ENCODE measurements at places on chromosomes 13 and 19.

DNA sequence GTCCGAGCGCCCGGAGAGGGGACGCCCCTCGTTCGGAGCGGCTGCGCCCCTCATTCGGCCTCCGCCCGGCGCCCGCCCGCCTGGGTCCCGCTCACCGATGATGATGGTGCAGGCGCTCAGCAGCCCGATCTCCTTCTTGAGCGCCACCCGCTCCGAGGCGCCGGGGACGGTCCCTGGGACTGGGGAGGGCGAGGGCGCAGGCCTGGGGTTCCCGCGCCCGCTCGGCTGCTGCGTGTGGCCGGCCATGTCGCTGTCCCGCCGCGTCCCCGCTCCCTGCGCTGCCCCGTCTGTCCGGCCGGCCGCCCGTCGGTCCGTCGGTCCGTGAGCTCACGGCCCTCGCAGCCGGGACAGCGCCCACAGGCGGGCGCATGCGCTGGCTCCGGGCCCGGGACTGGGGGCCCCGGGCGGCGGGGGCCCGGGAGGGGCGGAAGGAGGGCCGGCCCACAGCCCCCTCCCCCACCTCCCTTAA lies at the start of gene SLC7A10:
SLC7A10 (minus strand) TSS at position 393 of the 469 bp plus-strand sequence; CDS start at position 246, 147 bp downstream.
- no peak for DNase-seq

GRCh38 chr13:53050151-53050550 lies 21.5 kb downstream of the OLFM4 start:
- DNase-seq: no peak

GRCh38 chr13:53191091-53191490 lies 162.5 kb downstream of the OLFM4 start:
- no peak for DNase-seq

GRCh38 chr19:52692431-52693008 lies 42.3 kb downstream of the ZNF611 start:
- no peak for DNase-seq

DNA sequence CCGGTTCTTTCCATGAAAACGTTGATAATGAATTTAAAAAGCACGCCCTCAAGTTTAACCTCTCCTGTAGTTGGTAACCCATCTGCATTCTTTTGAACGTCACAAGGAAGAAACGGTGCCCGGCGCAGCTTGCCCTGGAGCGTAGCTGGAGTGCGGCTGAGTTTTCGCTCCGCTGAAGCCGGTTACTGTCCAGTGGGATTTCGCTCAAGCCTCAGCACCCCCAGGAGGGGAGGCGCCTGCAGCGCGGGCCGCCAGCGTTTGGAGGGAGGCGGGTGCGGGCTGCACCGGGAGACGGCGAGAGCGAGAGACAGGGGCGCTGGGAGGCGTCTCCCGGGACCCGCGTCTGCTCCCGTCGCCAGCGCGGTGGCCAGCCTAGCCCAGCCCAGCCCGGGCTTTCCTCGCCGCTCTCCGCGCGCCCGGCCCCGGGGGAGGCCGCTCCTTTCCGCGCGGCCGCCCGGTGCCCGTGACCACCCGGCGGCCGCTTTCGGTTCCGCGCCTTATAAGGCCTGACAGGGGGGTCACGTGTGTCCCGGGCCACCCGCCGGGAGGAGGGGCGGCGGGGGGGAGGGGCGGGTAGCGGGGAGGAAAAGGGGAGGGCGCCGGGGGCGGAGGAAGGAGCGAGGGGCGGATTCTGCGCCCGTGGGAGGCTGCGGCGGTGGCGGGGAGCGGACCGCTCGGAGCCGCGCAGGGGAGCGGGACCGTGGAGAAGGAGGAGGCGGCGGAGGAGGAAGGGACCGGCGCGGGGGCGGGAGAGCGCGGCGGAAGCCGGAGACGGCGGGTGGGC lies 8.3 kb upstream of the DGKH start:
- no peak for DNase-seq

DNA sequence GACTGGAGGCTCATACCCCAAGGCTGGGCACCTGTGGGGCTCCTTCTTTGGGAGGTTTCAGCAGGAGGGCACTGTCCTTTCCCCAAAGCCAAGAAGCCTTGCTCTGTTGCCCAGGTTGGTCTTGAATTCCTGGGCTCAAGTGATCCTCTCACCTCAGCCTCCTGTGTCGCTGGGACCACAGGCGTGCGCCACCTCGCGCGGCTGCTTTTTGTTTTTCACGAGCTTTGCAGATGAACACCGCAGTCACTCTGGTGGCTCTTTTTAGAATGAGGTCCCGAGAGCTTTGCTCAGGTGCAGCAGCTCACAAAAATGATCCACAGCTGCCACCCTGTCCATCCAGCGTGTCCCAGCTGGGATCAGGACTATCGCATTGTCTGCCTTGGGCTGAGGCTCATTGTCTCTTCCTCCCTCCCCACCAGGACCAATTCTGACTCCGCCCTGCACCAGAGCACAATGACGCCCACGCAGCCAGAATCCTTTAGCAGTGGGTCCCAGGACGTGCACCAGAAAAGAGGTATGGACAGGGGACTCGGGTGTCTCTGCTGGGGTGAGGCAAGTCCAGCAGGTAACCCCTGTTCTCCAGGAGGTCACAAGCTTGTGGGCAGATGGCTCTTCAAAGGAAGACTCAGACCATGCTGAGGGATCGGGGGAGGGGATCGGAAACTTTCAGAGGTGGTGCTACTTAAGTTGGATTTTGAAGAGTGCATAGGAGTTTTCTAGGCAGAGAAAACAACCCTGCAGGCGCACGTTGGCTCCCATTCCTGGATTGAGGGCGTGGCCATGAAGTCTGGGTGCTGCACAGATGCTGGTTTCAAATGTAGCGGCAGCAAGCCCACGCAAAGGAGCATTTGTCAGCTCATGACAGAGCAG lies 41.5 kb downstream of the COMP start:
- DNase-seq: no peak

DNA sequence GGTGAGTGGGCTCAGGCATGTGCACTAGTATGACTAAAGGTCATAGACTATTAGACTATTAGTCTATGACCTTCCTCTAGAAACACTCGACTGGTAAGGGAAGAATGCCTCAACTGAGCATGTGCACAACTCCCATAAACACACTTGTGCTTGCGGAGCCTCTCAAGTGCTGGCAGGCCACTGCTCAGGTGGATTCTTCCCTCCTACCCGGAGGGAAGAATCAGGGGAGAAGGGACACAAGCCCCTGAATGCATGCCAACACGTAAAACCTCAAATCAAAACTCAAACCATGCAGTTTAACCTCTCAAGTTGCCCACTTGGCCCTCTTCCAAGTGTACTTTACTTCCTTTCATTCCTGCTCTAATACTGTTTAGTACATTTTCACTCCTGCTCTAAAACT lies 287.6 kb upstream of the SGCG start:
- DNase-seq: no peak

- no peak for DNase-seq
Observed at GRCh38 chr13:113361406-113361805, 2.5 kb downstream of the GRTP1 start.

DNA sequence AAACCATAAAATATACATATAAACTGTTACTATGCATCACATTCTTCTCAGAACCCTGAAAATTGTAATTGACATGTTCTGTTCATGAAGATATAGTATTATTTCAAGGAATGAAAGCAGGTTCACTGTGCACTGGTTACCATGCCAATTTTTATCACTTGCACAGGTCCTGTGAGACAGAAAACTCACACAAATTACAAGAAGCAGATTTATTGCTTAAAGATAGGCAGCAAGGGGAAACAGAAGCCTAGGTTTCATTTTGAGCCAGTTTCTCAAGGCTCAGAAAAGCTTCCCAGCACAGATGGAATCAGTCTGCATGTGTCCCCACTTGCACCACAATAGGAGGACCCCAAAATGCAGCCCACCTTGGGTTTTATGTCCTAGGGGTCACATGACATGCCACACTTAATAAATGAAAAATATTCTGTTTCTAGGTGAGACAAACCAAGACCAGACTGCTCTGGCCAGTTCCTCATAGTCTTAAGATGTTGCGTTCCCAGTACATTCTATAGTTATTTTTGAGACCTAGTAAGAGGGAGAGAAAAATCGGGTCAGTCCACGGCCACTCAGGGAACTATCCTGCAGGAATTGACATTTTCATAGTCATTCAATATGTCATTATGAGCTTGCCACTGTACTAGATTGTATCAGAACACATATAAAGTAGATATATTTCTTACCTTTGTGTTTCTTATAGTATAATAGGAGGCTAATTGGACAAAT lies 459.1 kb upstream of the ATXN8OS start:
- DNase-seq: no peak

GRCh38 chr19:2394442-2395292 lies 32.7 kb downstream of the TIMM13 start:
- no peak for DNase-seq

DNA sequence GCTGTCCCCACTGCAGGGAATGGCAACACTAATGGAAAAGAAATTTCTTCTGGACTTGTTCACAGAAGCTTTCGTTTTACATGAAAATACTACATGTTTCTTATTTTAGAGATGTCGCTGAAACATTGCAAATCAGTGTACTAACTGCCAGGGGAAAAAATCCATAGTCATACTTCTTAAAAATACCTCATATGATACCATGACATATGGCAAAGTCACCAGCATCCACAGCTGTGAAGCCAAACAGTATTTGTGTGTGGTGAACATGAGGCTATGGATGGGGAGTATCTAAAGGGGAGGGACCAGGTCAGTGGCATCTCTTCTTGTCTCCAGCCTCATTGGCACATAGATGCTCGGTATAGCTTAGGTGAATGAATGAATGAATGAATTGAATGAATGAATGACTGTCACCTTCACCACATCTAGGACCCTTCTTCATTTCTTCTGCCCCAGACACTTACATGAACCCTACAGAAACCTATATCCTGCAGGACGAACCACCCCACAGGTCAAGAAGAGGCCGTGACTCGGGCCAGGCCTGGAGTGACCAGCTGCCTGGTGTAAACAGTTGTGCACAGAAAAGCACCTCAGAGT lies 14.6 kb upstream of the CD33 start:
- DNase-seq: no peak

DNA sequence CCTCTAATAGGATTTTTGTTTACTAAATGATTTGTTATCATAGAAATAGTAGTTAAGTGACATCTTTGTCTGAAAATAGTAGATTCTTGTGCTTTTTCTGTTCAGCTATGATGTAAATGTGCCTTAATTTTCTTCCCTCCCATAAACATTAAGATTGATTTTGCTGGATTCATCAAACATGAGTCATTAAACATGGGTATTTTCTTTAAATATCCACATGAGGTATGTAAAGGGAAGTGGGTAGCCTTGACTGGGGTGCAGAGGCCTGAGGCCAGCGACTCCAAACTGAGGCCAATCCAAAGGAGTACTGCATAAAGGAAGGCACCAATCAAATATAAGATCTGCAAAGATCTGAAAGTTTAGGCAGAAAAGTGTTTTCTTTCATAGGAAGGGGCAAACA lies 3.7 kb downstream of the ZNF136 start:
- DNase-seq: no peak

DNA sequence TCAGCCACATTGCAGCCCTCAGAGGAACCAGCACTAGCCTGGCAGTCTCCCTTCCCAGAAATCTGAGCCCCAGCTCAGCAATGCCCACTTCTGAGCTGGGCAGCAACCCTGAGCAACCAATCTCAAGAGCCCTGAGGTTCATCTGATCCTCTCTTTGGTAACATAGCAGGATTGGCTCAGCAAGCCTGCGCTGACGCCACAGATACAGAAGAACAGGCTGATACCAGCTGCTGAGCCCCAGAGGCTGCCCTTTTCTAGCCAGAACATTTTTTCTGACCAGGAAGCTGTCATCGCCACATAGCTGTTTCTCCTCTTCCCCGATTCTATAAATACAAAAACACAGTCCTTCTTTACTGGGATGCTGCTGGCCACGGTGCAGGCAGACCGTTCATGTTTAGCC lies 59.8 kb downstream of the TRPM4 start:
- DNase-seq: no peak

DNA sequence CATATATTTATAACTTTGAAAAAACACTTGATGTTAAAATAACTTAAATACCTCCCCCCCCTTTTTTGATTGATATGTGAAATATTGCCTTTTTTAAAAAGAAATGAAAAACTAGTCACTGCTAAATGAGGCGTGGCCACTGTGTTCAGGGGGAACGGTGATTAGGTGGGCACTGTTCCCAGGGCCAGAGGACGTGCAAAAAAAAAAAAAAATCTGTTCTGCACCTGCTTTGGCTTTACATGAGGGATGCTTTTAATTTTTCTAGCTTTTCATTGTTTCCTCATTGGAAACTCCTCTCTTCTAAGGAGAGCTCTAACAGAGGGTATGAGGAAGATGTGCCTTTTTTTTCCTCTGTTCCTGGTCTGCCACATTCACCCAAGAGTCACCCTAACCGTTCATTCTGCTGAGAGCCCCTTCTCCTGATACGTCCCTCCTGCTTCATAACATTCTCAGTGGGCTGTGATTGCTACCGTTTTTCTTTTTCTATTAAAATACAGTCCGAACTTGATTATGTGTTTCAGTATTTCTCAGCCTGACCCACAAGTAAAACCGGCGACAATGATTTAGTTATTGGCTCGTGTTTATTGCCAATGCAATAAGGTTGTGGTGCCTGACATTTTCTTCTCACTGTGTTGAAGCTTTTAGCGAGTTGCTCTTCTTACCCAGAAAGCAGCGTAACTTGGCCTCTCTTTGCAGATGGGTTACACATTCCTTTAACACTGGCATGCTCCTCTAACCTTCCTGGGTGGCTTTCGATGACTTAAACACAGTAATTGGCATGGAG lies 64.8 kb upstream of the ZNF536 start:
- DNase-seq: no peak

- no peak for DNase-seq
Observed at GRCh38 chr13:107459430-107459829, 755.9 kb downstream of the LIG4 start.

DNA sequence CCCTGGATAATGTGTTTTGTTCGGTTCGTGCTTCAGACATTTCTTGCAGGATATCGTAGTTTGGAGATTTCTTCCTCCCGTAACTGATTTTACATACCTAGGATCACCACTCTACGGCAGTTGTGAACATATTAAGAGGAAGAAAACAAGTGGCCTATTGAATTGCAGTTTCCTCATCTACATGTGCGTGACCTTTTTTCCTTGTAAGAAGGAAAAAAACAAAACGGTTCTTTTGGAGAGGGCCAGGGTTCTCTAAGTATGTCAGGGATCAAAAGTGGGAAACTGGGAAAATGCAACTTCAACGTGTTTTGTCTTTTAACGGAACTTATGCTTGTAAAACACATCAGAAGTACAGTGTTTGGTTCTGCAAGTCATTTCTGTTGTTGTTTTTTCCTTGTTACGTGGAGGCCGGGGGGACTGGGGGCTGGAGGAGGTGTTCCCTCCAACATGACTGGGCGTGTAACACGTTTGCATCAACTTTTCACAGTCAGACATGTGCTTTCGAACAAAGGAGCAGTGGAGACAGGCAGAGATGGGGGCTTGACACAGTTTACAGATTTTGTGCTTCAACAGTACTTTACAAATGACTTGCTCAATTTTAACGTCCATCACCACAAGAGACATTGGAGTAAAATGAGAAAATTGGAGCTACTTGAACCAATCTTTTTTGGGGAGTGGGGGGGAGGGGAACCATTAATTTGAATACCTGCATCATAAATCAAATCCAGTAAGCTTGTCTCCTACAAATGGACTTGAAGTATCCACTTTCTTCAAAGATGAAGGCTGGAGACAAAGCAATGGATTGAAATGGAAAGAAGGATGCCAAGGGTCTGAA lies 3.8 kb downstream of the ZC3H4 start:
- no peak for DNase-seq
